SHP77 (cell line): ENCODE measurements at places on chromosomes 5 and 9.

DNA sequence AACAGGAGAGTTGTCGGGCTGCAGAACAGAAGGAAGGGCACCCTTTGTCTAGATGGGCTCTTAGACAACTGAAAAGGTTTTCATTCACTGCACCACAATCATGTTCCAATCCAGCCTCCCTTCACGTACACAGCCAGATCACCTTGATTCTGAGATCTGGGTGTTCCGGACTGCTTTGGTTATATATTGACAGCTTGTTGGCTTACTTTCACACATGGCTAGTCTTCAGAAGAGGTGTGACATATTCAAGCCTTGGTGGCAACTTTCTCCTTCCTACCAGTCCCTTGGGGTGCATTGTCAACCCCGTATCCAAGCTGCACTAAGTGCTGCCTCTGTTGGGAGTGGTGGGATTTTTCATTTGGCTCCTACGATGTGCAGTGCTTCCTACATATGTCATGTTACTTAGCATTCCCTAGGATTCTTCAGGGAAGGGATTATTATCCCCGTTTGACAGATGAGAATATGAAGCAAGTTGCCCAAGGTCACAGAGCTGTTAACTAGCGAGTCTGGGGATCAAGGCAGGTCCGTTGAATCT is 100.6 kb downstream of the LIFR start:
- no peak for DNase-seq

DNA sequence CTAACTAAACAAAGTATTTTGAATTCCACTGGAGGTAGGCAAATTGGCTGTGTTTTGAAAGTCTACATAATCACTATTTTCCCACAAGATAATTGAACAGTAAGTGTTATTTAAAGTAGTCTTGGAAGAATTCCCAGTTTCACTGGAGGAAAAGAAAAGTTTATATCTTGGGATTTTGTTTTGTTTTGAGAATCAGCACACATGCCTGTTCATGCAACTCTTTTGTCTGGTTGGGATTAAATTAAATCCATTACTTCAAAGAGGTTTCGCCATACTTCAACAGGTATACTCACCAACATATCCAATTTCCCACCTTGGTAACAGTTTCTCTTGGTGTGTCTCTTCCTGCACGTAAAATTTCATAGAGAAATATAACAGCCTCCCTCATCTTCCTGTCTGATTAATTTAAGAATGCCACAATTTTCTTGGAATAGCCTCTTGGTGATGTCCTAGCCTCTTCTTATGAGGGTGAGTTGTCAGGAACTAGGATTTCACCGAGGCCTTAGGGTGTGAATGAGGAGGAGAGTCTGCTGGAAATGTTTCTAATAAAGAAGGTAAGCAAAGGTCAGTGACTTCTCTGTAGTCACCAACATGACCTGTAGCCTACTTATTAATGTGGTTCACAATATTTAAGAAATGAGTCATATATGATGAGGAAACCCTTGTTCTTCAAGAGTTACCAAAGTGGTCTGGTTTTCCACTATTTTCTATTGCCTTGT is 48.1 kb downstream of the ITGA2 start:
- DNase-seq, result no peak

DNA sequence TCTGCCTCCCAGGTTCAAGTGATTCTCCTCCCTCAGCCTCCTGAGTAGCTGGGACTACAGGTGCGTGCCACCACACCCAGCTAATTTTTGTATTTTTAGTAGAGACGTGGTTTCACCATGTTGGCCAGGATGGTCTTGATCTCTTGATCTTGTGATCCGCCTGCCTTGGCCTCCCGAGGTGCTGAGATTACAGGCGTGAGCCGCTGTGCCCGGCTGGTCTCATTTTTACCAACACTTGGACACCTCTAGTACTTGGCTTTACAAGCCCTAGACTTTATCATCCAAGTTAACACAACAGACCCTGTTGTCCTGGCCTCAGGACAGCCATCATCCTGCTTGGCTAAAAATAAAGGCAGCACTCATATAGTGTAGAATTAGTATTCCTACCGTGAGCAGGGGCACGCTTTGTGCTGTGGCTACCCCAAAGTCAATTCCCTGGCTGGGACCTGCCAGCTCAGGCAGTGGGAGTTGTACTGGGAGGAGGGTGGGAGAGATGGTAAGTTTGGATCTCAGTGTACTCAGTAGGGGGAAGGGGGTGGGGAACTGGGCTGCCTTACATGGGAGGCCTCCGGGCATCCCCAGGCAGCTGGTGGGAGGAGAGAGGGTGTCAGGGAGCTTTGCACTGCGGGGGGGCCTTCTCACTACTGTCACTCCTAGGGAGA is 6.6 kb downstream of the PDZD2 start:
- no peak for DNase-seq

GRCh38 chr9:127520941-127521918 is 69.9 kb downstream of the LRSAM1 start:
- DNase-seq, result no peak

- DNase-seq, result no peak
Observed at GRCh38 chr5:84383296-84383815, 1.3 kb downstream of the EDIL3 start.

DNA sequence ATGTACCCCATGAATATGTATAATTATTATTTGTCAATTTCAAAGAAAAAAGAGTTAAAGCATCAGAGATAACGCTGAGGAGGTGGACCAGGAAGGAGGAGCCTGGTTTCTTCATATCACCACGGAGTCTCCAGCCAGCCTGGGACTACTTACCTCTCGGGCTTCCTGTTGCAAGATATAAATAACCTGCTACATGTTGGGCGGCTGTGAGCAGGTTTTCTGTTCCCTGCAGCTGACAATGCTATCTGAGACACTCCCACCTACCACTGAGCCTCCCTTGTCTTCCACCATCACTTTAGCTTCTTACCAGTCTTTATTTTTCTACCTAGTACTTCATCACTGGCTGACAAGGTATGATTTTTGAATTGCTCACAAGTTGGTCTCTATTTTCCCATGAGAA is 102.7 kb upstream of the CPEB4 start:
- no peak for DNase-seq

GRCh38 chr5:33629999-33630398 is 189.2 kb downstream of the TARS1 start:
- no peak for DNase-seq

GRCh38 chr5:78591972-78592700 is 56.4 kb downstream of the LHFPL2 start:
- no peak for DNase-seq

DNA sequence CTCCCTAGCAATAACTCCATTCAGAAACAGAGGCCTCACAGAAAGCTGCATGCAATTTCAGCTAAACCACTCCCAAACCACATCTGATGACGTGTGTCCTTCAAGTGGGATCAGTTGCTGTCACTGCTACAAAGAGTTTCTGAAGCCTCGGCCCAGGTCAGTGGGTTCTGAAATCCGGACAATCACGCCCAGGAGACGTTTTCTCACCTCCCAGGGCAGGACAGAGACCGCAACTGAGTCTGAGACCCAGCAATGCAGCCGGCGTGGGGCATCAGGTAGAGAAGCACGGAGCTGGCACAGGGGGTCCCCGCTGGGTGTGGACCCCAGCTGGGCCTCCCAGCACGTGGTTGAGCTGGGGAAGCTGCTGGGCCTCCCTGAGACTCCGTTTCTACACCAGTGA is 2.6 kb upstream of the UBE2QL1 start:
- no peak for DNase-seq

- DNase-seq, result no peak
Observed at GRCh38 chr9:92100237-92100911, 14.8 kb downstream of the SPTLC1 start.

- no peak for DNase-seq
Observed at GRCh38 chr5:150253416-150254208, 36.0 kb downstream of the CAMK2A start.

GRCh38 chr5:51095486-51095885 is 287.8 kb upstream of the ISL1 start:
- DNase-seq, result no peak

DNA sequence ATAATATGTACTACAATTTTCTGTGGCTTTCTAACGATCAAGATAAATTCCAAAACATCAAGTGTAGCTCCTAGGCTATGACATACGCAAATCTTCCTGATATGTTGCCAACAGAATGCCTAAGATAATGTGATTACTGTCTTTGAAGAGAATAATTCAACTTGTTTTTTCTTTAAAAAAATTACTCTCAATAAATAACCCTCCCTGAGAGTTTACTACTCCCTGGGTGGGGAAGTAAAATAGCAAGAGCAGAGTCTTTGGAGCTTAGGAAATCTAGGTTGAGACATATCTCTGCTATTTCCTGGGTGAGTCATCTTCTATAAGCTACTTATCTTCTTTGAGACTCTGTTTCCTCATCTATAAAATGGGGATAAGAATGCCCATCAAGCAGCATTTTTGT is 201.2 kb downstream of the ACTL7B start:
- no peak for DNase-seq

- DNase-seq, result no peak
Observed at GRCh38 chr5:94309141-94309540, 309.3 kb downstream of the KIAA0825 start.

- no peak for DNase-seq
Observed at GRCh38 chr5:117893211-117893610, 1095.1 kb downstream of the DTWD2 start.

- DNase-seq, result no peak
Observed at GRCh38 chr5:109971968-109972367, 282.2 kb downstream of the MAN2A1 start.

- DNase-seq, result no peak
Observed at GRCh38 chr5:170534177-170534576, 30.4 kb downstream of the KCNIP1 start.

DNA sequence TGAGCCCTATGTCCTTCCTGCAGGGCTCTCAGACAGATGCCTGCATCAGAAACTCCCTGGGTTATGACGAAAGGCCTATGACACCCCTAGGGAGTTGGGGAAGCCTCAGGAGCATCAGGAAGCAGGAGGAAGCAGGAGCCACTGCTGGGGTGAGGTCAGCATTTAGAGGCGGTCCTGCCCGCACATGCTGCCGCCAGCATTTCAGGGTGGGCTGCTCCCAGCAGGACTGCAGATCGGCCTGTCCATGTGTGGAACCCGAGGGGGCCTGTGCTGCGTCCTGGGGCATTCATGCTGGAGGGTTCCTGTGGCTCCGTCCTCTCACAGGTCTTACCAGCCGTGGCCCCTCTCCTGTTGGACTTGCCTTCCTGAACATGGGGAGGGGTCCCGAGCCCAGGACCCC is 6.9 kb downstream of the NKD2 start:
- DNase-seq, result no peak

GRCh38 chr9:81718244-81718643 is 28.9 kb upstream of the TLE1 start:
- no peak for DNase-seq

GRCh38 chr5:153753645-153754432 is 263.4 kb downstream of the GRIA1 start:
- no peak for DNase-seq

GRCh38 chr9:107460153-107461023 is 29.2 kb downstream of the KLF4 start:
- no peak for DNase-seq

GRCh38 chr5:55446640-55447351 is 88.0 kb downstream of the PLPP1 start:
- no peak for DNase-seq

DNA sequence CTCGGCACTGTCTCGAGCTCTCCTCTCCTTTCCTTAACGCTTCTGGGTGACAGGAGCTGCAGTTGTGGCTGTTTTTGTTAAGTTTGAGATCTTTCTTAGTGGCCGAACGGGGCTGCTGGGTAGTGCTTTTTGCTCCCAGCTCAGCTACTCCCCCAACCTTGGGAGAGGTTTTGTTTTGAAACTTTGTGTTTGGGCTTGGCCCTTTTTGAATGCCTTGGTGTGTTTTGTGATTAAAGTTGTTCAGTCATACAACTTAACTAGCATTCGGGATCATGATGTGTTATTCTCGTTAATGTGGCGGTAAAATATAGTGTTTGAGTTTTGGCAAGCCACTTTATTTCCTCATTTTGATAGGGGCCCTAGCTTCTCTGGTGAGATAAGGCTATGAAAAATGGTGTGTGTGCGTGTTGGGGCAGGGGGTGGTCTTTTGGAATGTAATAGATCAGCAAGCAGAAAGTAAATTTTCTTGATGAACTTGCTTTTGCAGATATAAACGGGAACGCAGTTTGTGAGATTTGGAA is 1.1 kb downstream of the KDM3B start:
- no peak for DNase-seq

DNA sequence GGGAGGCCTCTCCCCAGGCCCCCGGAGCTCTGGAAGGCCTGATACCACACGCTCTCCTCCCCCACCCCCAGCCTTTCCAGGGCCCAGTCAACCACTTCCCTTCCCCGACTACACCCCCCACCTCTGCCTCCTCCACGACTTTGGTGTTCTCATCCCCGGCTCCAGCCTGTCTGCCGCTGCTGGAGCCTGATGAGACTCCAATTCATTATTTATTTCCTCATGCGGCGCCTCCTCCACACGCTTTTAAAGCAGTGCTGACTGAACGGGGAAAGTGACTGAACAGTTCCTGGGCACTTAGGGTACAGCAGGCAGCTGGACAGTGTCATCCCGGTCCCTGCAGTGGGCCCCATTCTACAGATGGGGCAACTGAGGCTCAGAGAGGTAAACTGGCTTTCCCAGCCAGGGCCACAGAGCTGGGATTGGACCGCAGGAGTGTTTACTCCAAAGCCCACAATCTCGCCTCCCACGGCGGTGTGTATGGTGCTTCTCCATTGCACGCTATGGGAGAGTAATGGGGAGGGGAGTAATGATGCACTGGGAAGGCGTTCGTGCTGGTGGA is 15.9 kb upstream of the RPL26L1 start:
- peak; percentile 63 for DNase-seq

GRCh38 chr5:109045710-109046109 is 298.0 kb downstream of the FER start:
- no peak for DNase-seq

DNA sequence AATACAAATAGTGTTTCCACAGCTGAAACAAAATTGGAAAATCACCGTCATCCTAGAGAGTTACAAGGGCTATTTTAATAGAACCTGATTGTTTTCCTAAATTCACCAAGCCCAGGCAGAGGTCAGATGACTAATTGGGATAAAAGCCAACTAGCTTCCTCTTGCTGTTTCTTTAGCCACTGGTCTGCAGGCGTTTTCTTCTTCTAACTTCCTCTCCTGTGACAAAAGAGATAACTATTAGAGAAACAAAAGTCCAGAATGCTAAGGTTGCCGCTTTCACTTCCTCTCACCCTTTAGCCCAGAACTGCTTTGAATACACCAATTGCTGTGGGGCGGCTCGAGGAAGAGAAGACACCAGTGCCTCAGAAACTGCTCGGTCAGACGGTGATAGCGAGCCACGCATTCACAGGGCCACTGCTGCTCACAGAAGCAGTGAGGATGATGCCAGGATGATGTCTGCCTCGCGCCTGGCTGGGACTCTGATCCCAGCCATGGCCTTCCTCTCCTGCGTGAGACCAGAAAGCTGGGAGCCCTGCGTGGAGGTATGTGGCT is at the start of gene TLR4:
TLR4 (plus strand) TSS at position 380 of the 552 bp plus-strand sequence; CDS start at position 450, 70 bp downstream.
- peak; percentile 8 for DNase-seq

GRCh38 chr5:80707645-80708044 is 52.9 kb upstream of the DHFR start:
- DNase-seq, result no peak

GRCh38 chr5:19496056-19496455 is 491.9 kb downstream of the CDH18 start:
- DNase-seq, result no peak

GRCh38 chr5:129114539-129115193 is 20.1 kb downstream of the ISOC1 start:
- DNase-seq, result no peak
